ENCODE measurements at places on chromosomes 3 and 15.

GRCh38 chr3:141788149-141788548, 24.9 kb downstream of the GRK7 start:
- no peak for DNase-seq

DNA sequence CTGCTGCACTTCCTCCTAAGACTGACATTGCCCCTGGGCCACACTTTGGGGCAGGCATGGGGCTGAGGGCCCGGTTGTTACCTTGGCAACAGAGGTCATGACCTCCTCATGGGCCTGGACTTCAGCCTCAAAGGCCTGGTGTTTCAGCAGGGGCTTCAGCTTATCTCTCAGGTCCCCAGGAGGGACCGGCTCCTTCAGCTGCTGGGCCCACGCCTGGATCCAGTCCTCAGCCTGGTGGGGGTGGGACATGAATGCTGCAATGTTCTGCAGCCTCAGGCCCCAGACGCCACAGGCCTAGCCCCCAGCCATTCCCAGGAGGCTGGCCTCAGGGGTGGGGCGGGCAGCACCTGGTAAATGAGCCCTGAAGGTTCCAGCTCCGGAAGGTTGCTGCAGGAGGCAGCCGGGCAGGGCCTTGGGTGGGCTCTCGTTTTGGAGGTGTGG, 27.6 kb downstream of the SPTBN5 start:
- no peak for DNase-seq

- no peak for DNase-seq
Observed at GRCh38 chr3:133276594-133276993, 123.3 kb upstream of the BFSP2 start.

GRCh38 chr15:51771773-51772172, 20.4 kb downstream of the TMOD2 start:
- no peak for DNase-seq

DNA sequence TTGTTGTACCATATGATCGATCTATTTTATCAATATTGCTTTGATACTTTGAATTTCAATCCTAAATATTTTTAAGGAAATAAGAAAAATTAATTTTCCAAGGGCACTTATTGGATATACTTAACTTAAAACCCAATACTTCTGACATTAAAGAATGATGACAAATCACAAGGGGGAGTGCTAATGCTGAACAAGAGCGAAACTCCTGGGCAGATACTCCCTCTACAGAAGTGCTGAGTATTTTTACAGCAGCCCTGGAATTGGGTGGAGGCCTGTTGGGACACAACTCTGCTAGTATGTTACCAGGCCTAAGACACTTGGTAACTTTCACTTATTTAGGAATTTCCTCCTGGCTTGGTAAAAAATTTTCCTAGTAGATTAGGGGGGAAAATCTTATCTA, 46.2 kb downstream of the DENND6A start:
- no peak for DNase-seq

DNA sequence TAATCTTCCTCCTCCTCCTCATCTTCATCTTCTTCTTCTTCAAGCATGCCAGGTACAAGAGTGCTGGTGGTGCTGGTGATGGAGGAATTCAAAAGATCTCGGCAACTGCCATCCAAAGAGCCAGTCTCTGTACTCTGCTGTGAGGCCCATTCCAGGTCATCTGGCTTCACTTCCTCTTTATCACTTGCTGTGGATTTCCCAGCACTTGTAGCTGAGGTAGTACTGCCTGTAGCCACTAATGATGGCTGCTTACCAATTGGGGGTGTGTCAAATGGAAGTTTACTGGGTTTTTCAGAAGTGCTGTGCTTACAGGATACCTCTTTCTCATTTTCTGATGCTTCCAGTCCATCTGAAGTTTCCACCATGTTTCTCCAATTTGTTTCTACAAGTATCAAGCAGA, 28.8 kb upstream of the SHC4 start:
- no peak for DNase-seq

- DNase-seq = no peak
Observed at GRCh38 chr15:49620199-49620598, 419 bp downstream of the FAM227B start.

DNA sequence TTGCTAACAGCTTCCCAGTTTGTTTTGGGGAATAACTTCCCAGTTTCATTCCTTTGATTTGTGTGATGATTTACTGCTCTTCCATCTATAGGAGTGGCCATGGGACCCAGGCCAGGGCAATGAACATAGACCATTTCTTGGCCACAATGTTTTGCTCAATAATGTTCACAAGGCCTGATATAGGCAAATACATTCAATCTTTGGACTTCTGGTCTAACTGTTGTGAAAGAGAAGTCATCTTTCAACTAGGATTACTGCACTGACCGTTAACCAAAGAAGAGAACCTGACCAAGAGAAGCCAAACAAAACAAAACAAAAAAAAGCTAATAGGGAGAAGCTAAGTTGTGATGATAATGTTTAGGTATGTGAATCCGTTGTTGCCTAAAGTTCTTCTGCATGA, 221.8 kb upstream of the SUCLG2 start:
- no peak for DNase-seq

- no peak for DNase-seq
Observed at GRCh38 chr3:194659778-194660177, 12.2 kb downstream of the LSG1 start.

GRCh38 chr15:34693053-34693744, 61.6 kb downstream of the GJD2 start:
- DNase-seq = no peak

DNA sequence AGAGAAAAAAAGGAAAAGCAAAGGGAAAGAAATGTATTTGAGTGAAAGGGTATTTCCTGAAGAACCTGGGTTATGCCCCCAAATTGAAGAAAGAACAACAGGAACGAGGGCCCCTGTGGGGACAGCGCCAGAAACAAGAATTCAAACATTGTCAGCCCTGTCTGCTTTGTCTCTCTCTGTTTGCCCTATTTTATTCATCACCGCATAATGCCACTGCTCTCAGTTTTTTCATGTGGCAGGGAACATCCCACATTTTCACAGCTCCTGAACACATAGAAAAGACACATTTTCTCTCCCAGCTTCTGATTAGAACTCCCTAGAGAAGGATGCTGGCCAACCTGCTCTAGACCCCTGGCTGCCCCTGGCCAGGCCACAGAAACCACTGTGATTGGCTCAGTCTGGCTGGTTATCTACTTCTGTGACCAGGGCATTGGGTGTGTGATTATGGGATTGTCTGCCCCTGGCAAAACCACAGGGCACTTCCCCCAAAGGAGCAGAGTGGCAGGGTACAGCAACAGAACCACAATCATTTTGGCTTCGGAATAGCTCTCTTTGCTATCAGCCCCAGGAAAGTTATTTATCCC, 31.3 kb upstream of the CCDC54 start:
- DNase-seq = no peak

- DNase-seq = no peak
Observed at GRCh38 chr3:3084890-3085289, 25.3 kb downstream of the IL5RA start.

GRCh38 chr15:72472992-72473610, 1.0 kb upstream of the ARIH1 start:
- DNase-seq = no peak

DNA sequence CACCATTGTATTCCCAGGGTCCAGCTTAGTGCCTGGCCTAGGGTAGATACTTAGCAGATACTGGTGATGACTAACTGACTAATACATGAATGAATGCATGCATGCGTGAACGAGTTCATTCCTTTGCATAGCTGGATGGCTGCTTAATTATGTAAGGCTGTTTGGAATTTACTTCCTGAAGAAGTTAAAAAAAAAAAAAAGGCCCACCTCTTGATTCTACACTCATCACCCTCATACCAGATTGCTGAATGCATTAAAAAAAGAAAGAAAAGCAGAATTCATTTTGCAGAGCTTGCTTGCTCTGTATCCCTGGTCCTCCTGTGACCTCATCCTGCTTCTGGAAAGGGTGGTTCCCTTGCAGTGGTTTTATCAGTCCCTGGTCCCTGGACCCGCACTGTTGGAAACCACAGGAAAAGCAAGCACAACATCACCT, 277.6 kb upstream of the CFAP20DC start:
- DNase-seq = peak; percentile 75

GRCh38 chr3:30259730-30260129, 346.7 kb upstream of the TGFBR2 start:
- no peak for DNase-seq

- no peak for DNase-seq
Observed at GRCh38 chr3:180316321-180316720, 279.6 kb upstream of the PEX5L start.

GRCh38 chr3:115164374-115165221, 17.5 kb upstream of the ZBTB20 start:
- DNase-seq = no peak

DNA sequence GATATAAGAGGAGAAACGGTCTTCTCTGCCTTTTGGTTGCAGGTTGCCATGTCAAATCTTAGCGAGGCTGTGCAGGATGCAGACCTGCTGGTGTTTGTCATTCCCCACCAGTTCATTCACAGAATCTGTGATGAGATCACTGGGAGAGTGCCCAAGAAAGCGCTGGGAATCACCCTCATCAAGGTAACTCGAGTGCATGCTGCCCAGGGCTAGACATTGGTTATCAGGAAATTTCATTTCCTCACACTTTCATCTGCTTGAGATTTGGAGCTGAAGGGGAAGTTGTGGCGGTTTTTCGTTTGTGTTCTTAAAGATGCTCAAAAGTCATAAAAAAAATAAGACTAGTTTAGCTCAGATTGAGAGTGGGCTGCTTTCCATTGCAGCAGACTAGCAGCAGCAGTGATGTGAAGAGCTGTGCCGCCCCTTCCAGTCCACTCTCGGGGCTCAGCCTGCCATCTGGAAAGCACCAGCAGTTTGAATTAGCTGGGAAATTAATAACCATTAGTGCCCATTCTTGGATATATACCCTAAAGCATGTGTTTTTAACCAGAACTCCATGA, 32.2 kb downstream of the GPD1L start:
- no peak for DNase-seq

GRCh38 chr15:70101459-70102113, 3.9 kb upstream of the TLE3 start:
- DNase-seq = peak; percentile 34

DNA sequence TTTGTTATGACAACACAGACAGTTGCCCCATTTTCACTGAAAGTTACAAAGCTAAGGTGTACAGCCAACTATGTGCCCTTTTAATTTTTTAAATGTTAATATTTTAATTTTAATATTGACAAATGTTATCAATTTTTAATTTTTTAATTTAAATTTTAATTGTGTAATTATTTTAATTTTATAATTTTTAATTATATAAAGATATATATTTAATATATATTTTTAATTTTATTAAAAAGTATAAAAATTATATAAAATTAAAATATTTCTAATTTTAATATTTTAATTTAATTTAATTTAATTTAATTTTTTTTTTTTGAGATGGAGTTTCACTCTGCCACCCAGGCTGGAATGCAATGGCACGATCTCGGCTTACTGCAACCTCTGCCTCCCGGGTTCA, 52.1 kb upstream of the ATP11B start:
- no peak for DNase-seq

- no peak for DNase-seq
Observed at GRCh38 chr15:53324061-53324460, 435.4 kb downstream of the WDR72 start.

GRCh38 chr15:90074023-90074422, 28.2 kb downstream of the IDH2 start:
- no peak for DNase-seq

- DNase-seq = no peak
Observed at GRCh38 chr15:52280326-52281084, 15.1 kb downstream of the MYO5C start.

- peak; percentile 77 for DNase-seq
Observed at GRCh38 chr3:133540896-133541674, 32.4 kb upstream of the CDV3 start.

DNA sequence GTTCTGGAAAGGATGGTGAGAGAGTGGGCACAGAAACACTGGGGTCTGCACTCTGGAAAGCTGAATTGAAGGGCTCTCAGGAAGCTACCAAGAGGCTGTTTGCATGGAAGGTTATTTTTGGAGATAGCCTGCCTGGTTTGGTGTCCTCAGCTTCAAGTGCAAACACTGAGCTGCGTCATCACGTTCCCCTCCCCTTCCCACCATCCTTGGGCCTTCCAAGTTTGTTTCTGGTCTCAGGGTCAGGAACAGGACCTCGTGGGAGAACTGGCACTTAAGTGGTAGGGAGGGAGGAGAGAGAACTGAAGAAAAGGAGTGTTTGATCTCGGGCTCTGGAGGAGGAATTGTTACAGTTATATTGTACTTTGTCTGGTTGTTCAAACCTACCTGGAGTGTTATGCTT, 10.6 kb downstream of the ST6GAL1 start:
- DNase-seq = no peak

- DNase-seq = no peak
Observed at GRCh38 chr3:158991146-158991705, 189.4 kb downstream of the MFSD1 start.

GRCh38 chr3:187811585-187812250, 66.5 kb upstream of the BCL6 start:
- peak; percentile 44 for DNase-seq

DNA sequence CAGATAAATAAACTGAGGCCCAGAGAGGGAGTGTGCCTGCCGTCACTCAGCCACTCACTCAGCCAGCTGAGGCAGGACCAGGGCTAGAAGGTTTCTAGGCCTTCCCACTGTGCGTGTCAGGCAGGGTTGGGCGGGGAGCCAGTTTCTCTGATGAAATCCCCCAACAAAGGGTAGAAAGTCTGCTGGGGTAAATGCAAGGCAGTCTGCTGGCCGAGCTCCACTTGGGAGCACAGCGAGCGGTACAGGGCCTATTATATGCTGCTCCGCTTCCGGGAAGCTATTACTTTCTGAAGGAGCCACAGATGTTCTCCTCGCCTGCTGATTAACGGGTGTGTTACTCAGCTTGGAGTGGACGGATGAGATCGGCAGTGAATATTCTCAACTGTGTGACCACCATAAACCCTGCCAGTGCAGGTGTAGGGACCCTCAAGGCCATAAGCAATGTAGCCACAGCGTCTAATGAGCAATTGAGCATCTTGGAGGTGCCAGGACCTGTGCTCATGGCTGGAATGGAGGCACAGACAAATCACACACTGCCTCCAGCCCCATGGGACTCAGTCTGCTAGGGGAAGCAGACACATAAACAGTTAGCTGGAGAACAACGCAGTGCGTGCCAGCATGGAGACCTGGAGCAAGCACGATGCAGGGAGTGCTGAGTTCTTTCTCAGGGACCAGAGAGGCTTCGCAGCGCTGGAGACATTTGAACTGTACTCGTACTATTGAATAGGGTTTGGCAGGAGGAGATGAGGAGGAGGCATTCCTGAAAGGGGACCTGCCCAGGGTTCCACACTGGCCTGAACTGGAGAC, 42.1 kb downstream of the CORO2B start:
- peak; percentile 41 for DNase-seq

GRCh38 chr3:9932843-9933560, 632 bp upstream of the CRELD1 start:
- no peak for DNase-seq

- no peak for DNase-seq
Observed at GRCh38 chr15:42092398-42093318, 1.7 kb downstream of the PLA2G4D start.

GRCh38 chr3:58979840-58980239, 70.0 kb downstream of the CFAP20DC start:
- no peak for DNase-seq

- no peak for DNase-seq
Observed at GRCh38 chr3:115859002-115859807, 235.9 kb downstream of the GAP43 start.

GRCh38 chr15:67915461-67916374, 75.9 kb upstream of the RNU6-1 start:
- DNase-seq = no peak

GRCh38 chr3:145939431-145939830, 221.6 kb downstream of the PLOD2 start:
- DNase-seq = no peak
